Activated T-helper 1 cell treated with Interleukin-2 at 50 U/mL for 16 hours (primary cell): ENCODE measurements at places on chromosomes 16 and 17.

- DNase-seq: no peak
Observed at GRCh38 chr17:72943826-72944689, 148.4 kb downstream of the SLC39A11 start.

- no peak for DNase-seq
Observed at GRCh38 chr16:1545044-1546040, 11.9 kb downstream of the TMEM204 start.

GRCh38 chr16:27966756-27967155 is 96.8 kb downstream of the GSG1L start:
- DNase-seq: no peak

DNA sequence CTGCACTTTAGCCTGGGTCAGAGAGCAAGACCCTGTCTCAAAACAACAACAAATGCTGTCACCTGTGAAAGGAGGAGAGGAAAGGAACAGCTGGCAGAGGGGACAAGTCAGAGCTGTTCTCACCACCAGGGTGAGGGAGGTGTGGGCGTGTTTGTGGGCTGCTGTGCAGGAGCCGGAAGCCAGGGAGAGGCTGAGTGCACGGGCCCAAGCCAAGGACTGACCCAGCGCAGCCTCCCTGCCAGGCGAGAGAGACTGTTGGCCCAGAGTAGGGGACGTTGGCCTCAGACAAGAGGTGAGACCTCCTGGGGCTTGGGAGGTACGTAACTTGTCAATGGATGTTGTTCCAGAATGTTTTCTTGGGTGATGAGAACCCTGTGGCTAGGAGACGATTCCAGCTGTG is 10.7 kb downstream of the SPNS2 start:
- no peak for DNase-seq

DNA sequence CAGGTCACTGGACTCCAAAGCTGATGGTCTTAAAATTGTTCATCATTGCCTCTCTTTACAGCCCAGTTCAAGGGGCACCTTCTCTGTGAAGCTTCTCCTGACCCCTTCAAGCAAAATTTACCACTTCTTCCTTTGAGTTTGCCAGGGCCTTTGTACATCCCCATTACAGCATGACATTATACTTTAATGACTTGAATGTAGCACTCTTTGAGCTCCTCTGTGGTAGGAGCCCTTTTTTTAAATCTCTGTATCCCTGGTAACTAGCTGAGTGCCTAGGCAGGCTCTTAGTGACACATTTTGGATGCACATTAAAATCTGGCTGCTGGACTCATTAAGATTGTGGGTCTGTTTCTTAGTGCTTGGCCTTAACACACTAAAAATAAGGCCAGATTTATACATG is 412.1 kb downstream of the CA10 start:
- DNase-seq: no peak

GRCh38 chr16:79170555-79171246 is 429.8 kb downstream of the MAF start:
- DNase-seq: no peak

DNA sequence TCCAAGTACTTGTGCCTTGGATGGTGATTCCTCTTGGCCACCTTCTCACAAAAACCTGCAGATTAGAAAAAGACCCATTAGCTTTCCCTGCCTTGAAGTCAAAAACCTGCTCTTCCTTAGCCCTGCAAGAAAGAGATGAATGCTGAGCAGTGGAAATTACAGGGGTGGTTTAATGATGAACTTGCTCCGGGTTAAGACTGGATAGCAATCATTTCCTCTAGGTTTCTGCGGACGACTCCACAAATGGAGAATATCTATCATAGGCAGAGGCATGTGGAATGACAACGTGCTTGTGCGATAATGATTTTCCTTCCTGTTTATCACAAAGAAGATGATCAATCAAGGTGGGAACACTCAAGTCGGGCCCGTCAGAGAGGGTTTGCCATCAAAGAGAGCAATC is 201.2 kb upstream of the ERCC4 start:
- DNase-seq: no peak

DNA sequence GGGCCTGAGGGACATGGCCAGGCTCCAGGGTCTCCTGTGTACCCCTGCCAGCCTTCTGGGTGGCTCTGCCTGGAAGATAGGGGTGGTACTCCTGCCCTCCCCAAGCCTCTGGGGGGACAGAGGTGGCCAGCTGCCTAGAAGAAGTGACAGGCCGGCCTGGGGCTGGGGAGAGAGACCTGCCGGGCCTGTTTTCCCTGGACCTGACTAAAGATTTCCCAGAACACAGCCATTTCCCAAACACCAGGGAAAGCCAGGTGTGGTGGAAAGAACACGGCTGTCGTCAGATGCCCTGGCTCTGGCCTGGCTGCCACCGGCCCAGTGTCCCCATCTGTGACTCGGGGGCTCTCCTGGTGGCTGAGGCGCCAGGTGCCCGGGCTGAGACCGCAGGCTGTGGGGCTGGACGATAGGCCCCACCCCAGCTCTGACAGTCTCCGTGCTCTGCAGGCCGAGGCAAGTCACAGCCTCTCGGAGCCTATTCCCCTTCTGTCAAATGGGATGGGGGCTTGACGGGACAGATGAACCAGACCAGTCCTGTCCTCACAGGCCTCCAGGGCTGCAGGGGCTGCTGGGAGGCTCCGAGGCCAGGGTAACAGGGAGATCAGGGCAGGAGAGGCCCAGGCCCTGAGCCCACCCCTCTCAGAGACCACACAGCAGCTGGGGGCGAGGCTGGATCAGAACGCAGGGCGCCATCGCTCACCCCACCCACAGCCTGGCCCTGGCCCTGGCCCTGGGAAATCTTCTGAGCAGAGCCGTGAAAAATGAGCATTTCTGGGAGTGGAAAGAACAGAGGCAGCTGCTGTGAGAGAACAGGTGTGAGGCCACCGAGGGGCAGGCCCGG is 33.1 kb downstream of the CTU2 start:
- DNase-seq: no peak

DNA sequence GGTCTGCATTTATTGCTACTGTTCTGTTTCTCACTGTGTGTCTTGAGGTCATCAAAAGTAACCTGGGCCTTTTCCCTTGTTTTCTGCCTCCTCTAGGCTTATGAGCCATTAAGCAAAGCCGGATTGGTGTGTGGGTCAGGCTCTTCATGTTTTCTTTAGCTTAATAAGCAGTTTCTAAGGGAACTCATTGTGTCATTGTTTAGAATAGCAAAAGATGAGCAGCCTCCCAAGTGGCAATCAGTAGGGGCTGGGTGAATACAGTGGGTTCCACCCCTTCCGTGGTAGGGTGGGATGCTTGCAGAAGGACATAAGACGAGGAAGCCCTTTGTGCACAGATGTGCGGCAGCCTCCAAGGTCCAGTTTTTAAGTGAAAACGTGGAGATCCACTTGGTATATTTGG is 34.5 kb downstream of the ABCC1 start:
- DNase-seq: no peak

DNA sequence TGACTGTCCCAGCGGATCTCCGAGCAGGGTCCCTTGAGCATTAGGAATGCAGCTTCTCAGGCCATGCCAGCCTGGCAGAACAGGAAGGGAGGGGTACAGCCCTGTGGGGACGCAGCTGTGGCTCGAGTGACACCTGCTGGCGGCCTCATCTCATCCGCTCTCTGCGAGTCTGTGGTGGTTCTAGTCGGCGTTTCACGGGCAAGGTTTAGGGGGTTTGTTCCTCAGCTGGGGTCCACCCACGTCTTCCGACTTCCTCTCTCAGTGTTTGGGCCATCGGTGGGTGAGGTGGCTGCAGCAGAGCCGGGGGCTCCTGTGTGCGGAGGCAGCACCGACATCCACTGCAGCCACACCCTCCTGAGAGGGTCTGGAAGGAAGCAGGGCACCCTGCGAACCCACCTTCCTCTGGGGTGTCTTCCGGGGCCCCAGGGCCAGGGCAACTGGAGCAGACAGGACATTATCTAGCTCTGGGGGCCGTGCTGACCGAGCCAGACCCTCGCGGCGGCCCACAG is 33.3 kb downstream of the JPH3 start:
- peak; percentile 49 for DNase-seq

- DNase-seq: no peak
Observed at GRCh38 chr17:27463235-27463677, 7.0 kb downstream of the KSR1 start.

- no peak for DNase-seq
Observed at GRCh38 chr17:13230350-13231264, 212.8 kb upstream of the ELAC2 start.

DNA sequence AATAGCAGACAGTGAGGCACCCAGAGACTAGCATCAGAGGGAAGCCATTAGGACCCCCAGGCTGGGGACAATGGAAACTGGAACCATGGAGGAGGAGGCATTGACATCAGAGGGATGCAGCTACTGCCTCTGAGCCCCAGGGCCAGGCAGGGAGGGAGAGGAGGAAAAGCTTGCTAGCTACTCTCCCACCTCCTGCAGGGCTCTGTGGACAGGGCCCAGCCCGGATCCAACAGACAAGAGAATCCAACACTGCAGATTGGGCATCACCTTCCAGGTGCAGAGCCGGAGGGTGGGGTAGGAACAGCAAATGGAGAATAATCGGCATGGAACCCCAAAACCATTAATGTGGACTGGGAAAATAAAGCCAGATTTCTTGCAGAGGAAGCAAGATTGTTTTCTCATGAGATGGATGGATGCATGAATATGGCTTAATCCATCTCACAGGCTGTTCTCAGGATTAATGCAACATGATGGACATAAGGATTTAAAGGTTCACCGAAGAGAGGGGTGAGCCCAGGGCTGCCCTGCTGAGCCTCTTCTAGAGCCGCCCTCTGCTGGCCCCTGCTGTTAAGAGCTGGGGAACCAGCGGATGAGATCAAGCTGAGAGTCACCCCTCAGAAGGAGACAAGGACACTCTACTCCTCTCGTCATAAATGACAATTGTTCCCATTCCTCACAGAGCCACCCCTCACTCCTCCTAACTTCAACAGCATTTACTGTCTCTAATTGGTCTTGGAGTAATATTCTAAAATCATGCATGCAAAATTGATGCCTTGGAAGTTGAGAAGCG is 48.8 kb downstream of the DNAH3 start:
- no peak for DNase-seq

GRCh38 chr16:84205976-84206691 is 15.2 kb downstream of the ADAD2 start:
- no peak for DNase-seq

DNA sequence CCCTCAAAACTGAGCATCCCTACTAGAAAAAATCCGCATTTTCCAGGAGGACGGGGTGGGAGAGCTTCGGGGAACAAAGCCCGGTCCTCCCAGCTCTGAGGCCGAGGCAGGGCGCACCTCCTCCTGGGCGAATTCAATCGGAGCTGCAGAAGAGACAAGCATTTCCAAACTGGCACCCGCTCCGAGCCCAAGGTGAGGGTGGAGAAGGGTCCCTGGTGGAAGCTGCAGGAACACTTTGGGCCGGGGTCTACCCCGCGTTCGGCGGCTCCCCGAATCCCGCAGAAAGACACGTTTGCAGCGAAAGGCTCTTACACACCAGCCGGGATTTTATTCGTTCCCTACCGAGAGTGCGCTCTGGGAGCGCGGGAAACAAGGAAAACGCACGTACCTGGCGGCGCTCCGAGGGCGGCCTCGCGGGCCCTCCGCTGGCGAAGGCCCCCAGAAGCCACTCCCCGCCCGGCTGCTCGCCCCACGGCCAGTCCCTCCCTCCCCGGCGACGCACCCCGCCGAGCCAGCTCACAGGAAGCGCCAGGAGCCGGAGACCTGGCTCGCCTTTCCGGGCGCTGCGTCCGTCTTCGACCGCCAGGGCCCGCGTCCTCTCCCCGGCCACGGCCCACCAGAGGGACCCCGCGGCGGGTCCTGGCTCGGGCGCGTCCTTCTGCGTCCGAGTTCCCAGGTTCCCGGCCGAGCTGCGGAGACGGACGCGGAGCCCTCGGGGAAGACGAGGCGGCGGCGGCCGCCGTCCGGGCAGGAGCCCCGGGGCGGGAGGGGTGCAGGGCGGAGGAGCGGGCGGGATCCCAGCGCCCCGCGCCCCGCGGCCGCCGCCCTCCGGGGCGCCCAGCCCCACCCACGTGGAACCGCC is 49.8 kb upstream of the BAHCC1 start:
- no peak for DNase-seq

DNA sequence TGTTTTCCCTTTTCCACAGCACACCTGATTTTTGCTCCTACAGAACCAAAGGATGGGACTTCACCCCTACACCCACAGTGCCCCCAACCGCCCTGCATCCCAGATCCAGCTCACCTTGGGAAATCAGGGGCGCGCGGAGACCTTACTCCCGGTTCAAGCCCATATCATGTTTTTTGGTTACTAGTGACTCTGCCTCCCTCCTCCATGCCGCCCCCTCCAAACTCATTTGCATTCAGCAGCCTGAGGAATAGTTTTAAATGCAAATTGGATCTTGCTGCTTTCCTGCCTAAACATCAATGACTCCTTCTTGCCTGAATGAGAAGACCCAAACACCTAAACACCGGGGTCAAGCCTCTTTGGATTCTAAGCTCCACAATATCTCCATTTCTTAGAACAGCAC is 331.8 kb downstream of the TMEM114 start:
- no peak for DNase-seq

DNA sequence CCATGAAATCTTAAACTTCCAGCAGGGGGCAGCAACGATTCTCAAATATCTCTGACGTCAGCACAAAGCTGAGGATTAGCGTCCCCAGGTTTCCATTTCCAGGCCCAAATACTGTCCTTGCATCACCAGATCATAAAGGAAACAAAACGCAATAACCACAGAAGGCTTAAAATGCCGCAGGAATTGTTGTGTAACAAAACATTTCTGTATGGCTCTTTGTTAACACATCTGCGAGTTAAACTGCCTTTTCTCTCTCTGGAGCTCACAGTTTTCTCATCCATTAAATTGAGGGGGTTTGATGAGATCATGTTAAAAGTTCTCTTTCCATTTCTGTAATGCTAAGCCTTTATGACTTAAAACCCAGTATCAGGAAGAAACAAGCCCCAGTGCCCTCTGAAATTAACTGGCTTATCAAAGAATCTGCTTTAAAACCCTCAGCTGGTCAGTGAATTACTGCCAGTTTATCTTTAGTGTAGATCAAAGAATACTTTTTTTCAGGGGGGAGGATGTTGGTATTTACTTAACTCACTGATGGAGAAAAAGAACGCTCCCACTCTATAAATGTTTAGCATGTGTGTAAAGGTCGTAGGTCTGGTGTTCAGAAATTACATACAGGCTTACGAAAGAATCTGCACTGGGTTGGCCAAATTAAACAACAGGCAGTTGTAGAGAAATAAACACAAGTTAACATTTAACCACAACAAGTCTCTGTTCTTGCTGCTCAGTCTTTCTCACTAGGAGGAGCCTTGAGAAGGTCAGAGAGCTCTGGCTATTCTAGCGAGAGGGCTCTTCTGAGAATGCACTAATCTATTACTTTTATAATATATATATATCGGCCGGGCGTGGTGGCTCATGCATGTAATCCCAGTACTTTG is 10.6 kb upstream of the TERF2 start:
- DNase-seq: peak; percentile 29

- DNase-seq: no peak
Observed at GRCh38 chr16:66335704-66336329, 30.7 kb upstream of the CDH5 start.

- no peak for DNase-seq
Observed at GRCh38 chr17:78788451-78788850, 6.4 kb upstream of the CYTH1 start.

GRCh38 chr17:57140316-57140715 is 55.3 kb downstream of the AKAP1 start:
- DNase-seq: no peak
